ENCODE measurements at places on chromosomes 6 and 20.

DNA sequence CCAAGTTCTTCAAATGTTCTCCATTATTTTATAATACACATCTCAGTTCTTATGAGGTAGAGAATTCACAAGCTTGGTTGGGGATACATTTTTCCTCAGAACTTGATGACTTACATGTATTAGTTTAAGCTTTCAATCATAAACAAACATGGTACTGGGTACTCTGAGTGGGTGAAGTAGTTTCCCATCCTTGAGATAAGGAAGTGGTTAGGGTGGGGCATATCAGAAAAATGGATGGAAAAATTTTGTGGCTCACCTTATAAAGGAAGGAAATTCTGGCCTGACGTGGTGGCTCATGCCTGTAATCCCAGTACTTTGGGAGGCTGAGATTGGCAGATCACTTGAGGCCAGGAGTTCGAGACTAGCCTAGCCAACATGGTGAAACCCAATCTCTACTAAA lies 52.0 kb downstream of the CD164 start:
- no peak for DNase-seq

DNA sequence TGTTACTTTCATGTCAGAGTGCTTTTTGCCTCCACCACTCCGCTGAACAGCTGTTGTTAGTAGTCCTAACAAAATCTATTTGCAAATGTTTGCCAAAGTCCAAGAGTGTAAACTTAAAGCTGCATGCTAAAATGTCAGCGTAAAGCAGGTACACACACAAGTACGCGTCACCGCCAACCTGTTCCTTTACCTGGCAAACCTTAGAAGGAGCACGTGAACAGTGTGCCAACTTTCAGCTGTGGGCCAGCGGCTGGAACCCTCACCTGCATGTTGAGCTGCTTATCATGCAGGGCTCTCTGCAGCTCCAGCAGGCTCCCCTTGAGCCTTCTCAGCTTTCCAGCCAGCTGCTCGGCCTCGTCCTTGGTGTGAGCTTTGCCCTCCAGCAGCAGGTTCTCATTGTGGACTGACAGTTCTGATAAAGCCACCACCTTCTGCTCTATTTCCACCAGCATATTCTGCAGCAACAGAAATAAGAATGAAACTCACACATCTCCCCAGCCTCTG lies 359.3 kb downstream of the SYNE1 start:
- DNase-seq = no peak

DNA sequence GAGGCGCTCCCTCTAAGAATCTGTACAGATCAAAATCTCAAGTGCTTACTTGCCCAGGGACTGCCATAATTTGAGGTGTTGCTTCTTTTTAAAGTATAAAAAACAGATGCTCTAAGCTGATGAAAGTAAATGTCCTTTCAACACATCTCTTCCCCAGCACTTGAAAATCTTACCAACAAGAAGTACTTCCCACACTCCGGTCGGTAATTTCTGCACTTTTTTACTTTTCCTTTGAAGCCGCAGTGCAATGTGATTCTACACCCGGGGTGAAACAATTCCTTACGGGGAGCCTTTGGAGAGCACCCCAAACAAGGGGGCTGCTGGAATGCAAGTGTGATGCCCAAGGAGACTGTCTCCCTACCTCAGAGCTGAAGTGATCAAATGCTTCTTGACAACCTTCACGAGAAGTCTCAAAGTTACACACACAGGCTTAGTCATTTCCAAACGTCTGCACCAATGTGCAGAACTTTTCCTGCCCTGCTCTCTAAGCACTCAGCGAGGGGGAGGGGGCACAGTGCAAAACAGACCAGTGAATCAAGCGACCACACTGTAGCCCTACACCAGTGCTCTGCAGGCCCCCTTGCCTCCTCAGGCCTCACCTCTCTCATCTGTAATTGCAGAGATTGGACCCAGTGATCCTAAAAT lies 56.7 kb downstream of the ATXN1 start:
- DNase-seq = peak; percentile 91

GRCh38 chr6:85468326-85468725 lies 18.4 kb downstream of the NT5E start:
- DNase-seq = no peak

DNA sequence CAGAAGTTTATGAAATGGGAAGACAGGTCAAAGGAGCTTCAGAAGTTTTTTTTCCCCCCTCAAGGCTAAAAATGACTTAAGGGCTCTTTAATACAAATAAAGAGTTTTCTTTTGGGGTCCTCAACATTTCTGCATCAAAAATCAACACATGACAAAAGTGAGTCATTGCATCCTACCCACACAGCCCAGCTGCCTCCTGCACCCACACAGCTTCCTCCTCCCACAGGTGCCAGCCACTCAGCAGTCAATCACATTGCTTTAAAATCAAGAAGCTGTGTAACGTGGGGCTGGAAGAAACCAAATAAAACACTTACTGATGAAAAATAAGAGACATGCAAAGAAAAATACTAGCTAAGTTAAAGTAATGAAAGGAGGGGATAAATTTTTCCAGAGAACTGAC lies 68.5 kb downstream of the MAP3K5 start:
- peak; percentile 59 for DNase-seq

GRCh38 chr6:39812496-39812852 lies 20.3 kb downstream of the DAAM2 start:
- no peak for DNase-seq

DNA sequence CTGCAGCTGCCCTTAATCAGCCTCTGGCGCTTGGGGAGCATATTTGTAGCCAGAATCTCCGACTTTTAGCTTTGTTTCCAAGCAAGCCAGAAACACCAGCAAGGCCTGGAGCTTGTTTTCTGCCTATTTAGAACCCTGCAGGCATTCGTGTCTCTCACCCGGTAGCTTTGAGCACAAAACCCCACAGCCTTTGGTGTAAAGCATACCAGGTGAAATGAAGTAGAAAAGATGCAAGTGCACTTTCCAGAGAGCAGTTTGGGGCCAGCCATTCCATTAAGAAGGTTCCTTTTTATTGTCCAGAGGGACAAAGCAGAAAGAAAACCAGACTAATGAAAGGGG lies 736 bp downstream of the FAM217B start:
- no peak for DNase-seq

DNA sequence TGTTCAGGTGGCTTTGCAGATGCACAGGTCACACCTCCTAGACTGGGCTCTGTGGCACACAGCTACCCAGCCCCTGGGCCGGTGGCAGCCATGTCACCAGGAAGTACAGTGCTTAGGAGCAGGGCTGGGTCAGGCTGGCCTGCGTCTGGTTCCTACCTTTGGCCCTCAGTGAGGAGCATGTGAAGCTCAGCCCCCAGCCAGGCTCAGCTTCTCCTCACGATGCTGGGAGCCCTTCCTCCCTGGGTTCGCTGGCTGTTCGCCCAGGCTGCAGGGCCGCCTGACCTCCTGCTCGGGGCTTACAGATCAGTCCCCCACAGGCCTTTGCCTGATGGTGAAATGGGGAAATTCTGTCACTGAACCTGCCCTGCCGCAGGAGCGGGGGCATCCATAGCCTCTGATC lies 23.1 kb downstream of the SPATA2 start:
- no peak for DNase-seq

GRCh38 chr6:40825102-40825501 lies 213.9 kb downstream of the UNC5CL start:
- DNase-seq = no peak

GRCh38 chr20:9068233-9068801 lies 570 bp upstream of the PLCB4 start:
- no peak for DNase-seq

- no peak for DNase-seq
Measured at GRCh38 chr20:16027686-16028085, 545.6 kb downstream of the KIF16B start.

- DNase-seq = no peak
Measured at GRCh38 chr6:124949706-124950105, 12.5 kb upstream of the RNF217 start.

DNA sequence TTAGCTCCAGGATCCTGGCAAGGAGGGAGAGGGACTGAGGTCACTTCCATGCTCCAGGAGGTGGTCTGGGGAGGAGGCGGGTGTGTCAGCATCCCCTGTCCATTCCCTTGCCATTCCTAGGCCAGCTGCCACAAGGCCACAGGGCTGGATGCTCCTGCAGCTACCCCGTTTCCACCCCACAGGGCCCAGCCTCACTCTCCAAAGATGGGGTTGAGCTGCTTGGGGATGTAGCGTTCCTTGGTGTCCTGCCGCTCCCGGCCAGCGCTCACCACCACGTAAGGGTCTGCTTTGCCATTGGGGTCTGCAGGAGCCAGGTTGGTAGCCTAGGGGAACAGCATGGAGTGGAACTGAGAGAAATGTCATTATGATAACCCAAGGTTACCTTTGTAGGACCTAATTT lies 23.0 kb downstream of the ERGIC3 start:
- DNase-seq = no peak

DNA sequence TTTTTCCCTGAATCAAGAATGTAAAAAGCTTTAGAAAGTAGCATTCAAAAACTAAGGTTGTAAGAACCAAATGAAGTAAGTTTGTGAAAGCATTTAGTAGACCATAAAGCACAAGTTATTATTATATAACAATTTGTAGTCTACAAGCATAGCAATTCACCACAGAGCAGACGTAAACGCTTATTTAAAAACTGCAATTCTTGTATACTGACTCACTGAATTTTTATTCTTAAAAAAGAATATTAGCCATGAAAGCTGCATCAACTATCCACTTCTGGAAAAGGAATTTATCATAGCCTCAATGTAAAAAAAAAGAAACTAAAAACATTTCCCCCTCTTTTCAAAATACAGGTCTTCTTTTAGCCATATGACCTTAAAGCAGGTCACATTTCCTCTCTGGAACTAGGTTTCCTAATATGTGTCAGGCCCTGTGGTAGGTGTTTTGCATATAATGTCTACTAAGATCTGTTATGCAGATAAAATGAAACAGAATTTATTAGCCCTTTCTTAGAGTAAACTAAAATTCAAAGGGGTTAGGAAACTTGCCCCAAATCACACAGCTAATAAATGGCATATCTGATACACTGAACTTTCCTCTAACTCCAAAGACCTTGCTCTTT lies 2.1 kb downstream of the MAP3K7 start:
- DNase-seq = peak; percentile 49

DNA sequence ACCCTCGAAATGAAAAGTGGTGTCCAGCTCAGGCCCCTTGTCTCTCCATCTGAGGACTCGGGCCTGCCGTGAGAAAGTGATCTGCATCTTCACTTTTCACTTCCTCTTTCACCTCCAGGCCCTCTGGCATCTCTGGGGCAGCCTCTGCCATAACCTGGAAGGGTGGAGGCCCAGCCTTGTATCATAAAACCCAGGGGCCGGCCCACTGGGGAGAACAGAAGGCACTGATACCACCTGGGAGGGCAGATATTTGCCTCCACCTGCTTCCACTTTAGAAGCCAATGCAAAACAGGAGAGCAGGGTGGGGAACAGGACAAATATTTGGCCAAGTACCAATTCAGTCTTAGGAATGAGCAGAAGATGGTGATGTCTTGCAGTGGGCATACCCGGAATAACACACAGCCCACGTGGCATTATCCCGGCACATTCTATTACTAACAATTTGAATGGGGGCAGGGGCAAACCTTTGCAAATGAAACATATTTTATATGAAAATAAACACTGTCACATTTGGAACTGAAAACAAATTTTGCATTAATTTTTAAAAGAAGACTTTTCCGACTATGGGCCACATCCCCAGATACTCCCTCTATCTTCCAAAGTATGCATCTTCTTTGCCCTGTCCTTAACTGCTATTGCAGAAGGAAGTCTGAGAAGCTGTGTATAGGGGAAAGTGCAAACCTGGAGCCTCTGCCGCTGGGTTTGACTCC lies 69.2 kb upstream of the TBC1D7 start:
- no peak for DNase-seq

GRCh38 chr6:146444189-146444588 lies 99.4 kb upstream of the RAB32 start:
- no peak for DNase-seq

GRCh38 chr6:135088818-135089809 lies 34.5 kb upstream of the HBS1L start:
- peak; percentile 94 for DNase-seq

DNA sequence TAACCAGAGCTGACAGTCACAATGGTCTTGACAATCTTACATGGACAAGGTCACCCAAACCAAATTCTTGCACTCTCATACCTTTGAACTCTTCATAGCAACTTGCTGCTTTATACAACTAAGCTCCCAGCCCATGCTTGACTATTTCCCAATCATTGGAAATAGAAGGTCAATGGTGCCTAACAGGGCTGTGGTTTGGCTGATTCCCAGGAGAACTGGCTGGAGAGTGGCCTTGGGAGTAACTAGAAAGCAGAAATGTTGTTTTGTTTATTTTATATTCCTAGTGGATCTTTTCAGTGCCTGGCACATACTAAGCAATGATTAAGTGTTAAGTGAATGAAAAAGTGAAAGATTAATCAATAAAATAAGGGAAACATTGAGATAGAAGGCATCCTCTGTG lies 3.0 kb downstream of the SPINT4 start:
- DNase-seq = no peak

GRCh38 chr6:138498629-138499302 lies 528 bp downstream of the NHSL1 start:
- DNase-seq = no peak

DNA sequence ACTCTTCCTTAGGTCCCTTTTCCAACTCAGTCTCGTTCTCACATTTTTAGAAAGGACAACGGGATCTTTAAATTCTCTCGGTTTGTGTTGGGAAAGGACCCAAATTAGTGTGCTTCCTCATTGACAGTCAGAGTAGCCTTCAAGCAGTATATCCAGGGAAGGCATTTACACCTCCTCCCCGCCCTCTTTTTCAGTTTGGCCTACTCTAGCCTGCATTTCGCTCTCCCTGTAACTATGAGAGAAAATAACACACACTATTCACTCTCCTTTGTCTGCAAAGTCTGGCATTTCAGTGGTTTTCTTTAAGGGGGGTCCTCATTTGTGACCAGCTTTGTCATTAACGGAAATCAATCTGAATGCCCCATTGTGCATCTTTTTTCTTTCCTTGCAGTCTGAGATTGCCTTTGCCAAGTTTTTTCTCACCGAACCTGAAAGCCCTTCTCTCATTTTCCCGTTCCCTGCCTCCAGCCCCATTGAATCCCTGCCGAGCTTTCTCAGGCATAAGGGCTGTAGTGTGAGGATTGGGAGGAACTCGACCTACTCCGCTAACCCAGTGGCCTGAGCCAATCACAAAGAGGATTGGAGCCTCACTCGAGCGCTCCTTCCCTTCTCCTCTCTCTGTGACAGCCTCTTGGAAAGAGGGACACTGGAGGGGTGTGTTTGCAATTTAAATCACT lies 393 bp upstream of the FABP7 start:
- DNase-seq = no peak

- DNase-seq = no peak
Measured at GRCh38 chr6:17928514-17929430, 58.7 kb downstream of the KIF13A start.

- DNase-seq = no peak
Measured at GRCh38 chr6:167984876-167985604, 12.4 kb upstream of the KIF25 start.

DNA sequence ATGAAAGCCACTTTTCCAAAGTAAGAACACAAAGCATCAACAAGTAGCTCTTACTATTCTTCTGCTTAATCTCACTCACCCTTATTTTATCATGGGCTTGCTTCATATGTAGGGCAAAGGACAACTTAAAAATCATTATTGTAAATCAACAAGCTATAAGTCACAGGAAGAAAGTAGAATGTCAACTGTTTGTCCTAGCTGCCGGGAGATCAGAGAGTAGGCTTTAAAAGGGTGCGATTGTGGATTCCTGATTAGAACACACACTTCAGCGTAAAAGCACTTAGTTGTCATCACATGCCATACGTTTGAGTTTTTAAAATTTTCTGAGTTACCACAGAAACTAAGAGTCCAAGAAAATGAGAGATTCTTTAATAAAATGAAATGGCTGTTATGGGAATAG lies 44.4 kb upstream of the NHSL1 start:
- DNase-seq = no peak
